Nephron progenitor cell (in vitro differentiated cells): ENCODE measurements at places on chromosomes 1 and 21.
A peak's percentile ranks its signal among the peaks of the same experiment; 100 is the strongest.

GRCh38 chr1:20720631-20721091 lies 2.9 kb upstream of the KIF17 start:
- DNase-seq, result no peak

DNA sequence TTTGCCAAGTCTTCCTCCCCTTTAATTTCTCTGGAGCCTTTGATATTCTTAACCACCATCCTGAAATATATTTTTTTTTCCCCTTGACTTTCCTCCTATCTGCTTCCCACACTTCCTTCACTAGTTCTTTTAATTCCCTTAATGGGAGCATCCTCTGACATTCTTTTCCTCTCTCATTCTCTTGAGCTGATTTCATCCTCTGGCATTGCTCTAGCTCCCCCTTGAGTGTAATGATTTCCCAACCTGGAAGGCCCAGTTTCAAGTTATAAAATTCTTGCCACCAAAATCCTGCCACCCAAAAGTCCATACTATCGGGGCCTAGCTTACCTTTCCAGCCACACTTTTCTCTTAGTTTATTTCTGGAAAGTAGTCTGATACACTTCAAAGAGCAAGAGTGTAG lies 39.5 kb upstream of the UBE2U start:
- no peak for DNase-seq

DNA sequence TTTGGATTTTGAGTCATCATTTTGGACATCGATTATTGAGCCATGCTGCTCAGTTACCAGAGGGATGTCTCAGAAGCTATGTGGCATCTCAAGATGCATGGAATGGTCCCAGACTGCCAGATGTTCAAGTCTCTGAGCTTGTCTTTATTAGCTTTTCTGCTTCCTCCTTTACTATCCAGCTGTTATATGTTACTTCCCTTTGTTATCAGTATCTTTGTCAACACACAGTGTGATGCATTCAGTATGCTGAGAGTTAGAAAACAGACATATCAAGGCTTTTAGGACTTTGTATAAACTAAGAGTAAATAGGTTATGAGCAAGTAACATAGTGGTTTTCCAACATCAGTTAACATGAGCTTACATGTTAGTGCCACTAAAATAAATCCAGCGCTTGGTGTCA lies 474.5 kb downstream of the DSCAM start:
- DNase-seq, result no peak

- no peak for DNase-seq
These were observed 103.0 kb downstream of the KIAA0319L start for GRCh38 chr1:35454176-35454575.

GRCh38 chr1:167489571-167490340 lies 28.6 kb downstream of the CD247 start:
- peak; percentile 46 for DNase-seq

DNA sequence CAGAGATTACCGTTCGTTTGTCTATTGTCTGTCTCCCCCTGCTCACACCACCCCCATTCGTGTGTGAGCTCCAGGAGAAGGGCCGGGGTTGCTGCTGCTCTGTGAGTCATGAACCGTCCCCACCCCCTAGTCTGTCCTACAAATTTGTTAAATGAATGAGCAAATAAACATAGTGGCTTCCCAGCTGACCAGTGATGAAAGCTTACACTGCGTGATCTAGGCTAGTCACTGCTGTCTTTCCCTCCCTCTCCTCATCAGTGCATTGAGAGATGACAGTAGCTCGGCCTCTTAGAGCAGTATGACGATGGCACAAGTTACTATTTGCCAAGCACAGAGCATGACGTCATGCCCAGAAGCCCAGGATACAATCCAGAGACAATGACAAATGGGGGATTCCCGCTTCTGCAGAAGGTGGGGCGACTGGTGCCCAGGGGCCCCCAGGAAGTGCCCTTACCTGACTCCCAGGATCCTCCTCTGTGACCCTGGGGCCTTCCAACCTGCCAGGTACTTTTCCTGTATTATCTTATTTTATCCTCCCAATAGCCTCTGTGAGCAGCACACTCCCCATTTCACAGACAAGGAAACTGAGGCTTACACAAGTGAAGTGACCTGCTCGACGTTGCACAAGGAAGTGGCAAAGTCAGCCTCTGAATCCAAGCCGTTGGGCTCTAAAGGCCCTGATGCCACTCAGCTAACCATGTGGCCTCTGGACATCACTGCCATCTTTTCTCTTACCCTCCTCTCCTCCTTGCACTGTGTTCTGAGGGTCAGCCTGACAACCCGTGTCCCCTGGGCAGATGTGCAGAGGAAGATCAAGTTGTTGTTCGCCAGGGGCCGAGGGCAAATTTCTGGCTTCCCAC lies 8.6 kb upstream of the EPHA2 start:
- no peak for DNase-seq

DNA sequence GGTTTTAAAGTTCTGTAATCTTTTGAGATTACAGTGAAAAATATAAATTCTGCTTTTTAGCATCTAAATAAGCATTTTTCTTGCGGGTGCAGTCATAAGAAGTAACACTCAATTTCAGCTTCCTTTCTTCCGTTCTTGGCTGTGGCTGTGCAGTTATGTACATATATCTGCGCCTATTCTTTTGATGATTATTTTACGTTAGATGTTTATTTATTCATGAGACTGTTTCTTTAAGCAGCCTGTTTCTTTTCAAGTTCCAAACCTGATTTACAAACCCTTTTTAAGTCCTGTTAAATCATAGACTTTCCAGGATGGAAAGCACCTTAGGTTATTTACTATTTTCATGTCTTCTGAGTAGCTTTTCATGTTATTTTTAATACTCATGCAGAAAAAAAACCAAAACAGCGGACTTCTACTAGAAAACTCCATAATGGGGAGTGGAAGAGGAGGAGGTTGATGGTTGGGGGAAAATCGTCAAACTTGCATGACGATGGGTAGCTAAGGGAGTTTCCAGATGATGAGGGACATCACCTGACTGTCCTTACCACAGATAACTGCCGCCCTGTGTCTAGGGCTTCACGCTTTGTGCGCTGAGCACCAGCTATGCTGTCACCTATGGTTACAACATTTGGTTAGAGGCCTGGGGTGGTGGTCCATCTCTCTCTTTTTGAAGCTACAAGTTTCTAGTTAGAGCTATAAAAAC lies 2.6 kb downstream of the PRDM2 start:
- no peak for DNase-seq

- no peak for DNase-seq
These were observed 55.0 kb downstream of the ADARB1 start for GRCh38 chr21:45129189-45129923.

- DNase-seq, result no peak
These were observed 561.8 kb upstream of the ADAMTS5 start for GRCh38 chr21:27528697-27529096.

DNA sequence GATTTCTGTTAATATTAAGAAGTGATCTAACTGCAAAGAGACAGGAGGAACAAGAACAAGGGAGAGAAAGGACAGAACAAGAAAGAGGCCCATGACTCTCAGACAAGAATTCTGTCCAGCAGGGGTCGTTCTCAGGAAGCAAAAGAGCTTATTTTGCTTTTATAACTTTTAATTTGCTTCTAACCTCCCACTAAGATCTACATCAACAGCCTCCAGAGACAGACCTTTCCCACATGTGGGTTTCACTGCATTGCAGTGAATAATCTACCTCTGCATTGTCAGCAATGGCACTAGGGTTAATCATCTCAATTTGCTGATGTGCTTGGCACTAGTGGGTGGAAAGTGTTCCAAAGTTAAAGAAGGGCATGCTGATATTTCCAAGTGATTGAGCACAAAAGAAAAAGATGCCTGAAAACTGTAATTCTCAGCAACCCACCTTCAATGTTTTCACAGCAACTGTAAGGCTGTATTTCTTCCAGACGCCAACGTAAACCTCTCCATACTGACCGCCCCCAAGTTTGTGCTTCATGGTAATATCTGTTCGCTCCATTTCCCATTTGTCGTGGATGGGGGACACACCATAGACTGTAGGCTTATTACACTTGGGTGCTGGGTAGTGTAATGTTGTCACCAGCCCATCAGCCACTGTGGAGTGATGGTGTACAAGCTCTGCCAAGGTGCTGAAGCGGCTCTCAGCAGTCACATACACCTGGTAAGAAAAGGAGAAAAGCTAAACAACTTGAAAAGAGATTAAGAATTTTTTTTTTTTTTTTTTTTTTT lies 39.5 kb downstream of the TOR3A start:
- no peak for DNase-seq

- DNase-seq, result no peak
These were observed 435.7 kb upstream of the RUNX1 start for GRCh38 chr21:35484851-35485250.

GRCh38 chr1:2469103-2469940 lies 6.8 kb upstream of the PLCH2 start:
- DNase-seq, result no peak

GRCh38 chr1:65075123-65075976 lies 72.7 kb upstream of the AK4 start:
- peak; percentile 41 for DNase-seq

GRCh38 chr21:39631842-39632562 lies 19.3 kb downstream of the B3GALT5 start:
- no peak for DNase-seq

- DNase-seq, result peak; percentile 18
These were observed 213.0 kb downstream of the CRB1 start for GRCh38 chr1:197481101-197481500.

- DNase-seq, result no peak
These were observed 113.6 kb upstream of the GADD45A start for GRCh38 chr1:67571406-67571805.

GRCh38 chr1:46133181-46133658 lies 791 bp upstream of the PIK3R3 start:
- DNase-seq, result no peak

- DNase-seq, result no peak
These were observed 95.1 kb downstream of the ST3GAL3 start for GRCh38 chr1:43802356-43802980.

- no peak for DNase-seq
These were observed 738 bp upstream of the GPR161 start for GRCh38 chr1:168137515-168137821.

DNA sequence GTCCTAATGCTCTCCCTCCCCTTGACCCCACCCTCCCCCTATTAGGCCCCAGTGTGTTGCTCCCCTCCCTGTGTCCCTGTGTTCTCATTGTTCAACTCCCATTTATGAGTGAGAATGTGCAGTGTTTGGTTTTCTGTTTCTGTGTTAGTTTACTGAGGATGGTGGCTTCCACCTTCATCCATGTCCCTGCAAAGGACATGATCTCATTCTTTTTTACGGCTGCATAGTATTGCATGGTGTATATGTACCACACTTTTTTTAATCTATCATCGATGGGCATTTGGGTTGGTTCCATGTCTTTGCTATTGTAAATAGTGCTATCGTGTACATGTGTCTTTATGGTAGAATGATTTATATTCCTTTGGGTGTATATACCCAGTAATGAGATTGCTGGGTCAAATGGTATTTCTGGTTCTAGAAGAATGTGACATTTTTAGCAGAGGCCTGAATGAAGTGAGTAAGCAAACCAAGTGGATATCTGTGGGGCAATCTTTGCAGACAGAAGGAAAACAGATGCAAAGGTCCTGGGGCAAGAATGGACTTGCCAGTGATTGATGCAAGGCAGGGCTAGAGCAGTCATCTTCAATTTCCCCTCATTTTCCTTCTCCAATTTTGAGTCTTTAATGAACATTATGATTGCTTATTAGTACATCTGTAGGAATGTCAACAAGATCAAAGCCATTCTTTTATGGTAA lies 50.2 kb downstream of the UBE4B start:
- DNase-seq, result no peak

- DNase-seq, result peak; percentile 63
These were observed at the start of gene B4GALT2 for GRCh38 chr1:43978551-43979260. Gene B4GALT2, plus strand, starts transcription at chr1:43979210. Its CDS starts 1,951 bp downstream, at chr1:43981161.

DNA sequence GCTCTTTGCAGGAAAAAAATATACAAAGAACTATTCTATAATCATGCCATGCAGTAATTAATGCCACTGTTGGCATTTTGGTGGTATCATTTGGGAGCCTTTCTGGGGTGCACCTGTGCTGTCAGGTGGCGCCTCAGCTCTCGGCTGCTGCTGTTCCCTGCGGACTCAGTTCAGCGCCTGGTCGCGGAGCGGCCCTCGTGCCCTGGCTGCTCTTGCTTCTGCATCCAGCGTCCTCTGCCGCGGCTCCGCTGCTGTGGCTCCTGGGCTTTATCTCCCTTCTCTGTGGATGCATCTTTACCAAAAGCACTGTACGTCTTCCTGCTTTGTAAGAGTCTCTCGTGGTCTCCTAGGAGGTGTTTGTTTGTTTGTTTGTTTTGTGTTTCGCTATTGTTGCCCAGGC lies 35.1 kb upstream of the PWP2 start:
- DNase-seq, result no peak

DNA sequence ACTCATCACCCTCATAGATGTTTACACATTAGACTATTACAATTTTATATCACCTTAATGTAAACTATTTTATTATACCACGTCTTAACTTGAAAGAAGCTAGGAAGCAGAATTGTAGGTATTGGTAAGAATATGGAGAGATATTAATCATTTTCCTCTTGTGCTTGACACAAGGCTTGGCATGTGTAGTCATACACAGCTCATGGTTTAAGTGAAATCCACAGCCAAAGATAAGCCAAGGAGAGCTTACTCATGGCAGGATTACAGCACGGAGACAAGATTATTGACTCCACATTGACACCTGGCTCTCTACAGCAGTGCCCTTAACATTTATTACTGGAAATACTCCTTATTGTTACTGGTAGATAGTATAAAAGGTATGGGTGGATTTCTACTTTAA lies 68.4 kb upstream of the ADGRL4 start:
- no peak for DNase-seq

GRCh38 chr1:207861442-207862177 lies 49.3 kb downstream of the CD34 start:
- no peak for DNase-seq

- no peak for DNase-seq
These were observed at the start of gene NPPA for GRCh38 chr1:11847667-11848372. Gene NPPA, minus strand, starts transcription at chr1:11847783. Its CDS starts 99 bp downstream, at chr1:11847684.

GRCh38 chr1:220441211-220441610 lies 86.7 kb upstream of the MARK1 start:
- DNase-seq, result no peak

- no peak for DNase-seq
These were observed 11.3 kb downstream of the SLC22A15 start for GRCh38 chr1:115987623-115988022.

DNA sequence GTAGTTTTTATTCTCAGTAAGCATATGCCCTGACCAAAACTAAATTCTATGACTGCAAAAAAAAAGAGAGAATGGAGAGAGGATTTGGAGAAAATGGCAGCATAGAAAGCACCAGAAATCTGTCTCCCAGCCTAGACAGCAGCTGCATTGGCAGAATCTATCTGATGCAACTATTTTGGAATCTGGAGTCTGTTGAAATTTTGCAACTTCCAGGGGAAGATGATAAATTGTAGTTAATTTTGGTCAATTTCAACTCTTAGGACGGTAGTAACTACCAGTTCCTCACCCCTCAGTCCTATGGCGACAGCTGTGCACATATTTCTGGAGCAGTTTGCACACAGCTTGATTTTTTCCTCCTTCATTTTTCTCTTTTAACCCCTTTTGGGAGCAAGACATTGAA lies 10.9 kb downstream of the EXO5 start:
- no peak for DNase-seq
